ENCODE measurements at places on chromosomes 16 and 17.
A peak's percentile ranks its signal among the peaks of the same experiment; 100 is the strongest.

DNA sequence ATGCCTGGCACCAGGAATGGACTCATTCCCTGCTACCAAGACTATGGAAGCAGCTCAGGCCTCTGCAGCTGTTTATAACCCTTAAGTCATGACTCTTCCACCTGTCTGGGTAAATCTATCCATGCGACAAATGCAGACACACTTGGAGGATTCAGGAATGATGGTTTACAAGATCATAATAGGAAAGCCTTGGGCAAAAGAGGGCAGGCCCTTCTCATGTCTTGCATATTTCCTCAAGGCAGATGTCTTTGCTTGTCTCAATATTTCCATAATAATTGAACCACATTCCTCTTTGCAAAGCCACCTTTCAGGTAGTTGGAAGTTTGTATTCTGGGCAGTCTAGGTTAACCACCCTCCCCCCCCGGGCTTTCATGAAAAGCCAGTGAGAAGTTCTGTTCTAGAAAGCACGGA, 884 bp upstream of the JPT1 start:
- DNase-seq: no peak

DNA sequence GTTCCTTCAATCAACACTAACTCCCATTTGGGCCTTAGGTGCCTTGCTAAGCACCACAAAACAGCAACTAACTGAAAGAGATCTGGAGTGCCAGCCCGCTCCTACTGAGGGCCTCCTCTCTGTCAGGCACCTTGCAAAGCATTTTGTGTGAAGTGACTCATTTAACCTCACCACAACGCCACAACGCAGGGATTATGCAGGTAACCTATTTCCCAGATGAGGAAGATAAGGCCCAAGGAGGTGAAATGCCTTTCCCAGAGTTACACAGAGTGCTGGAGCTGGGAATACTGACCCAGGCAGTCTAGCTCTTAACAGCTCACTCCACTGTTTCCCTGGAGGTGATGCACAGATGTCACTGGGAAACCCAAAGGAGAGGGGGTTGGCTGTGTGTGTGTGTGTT, 32.8 kb downstream of the DRC3 start:
- no peak for DNase-seq

- peak; percentile 22 for DNase-seq
Observed at GRCh38 chr17:6753546-6753945, 2.3 kb upstream of the XAF1 start.

DNA sequence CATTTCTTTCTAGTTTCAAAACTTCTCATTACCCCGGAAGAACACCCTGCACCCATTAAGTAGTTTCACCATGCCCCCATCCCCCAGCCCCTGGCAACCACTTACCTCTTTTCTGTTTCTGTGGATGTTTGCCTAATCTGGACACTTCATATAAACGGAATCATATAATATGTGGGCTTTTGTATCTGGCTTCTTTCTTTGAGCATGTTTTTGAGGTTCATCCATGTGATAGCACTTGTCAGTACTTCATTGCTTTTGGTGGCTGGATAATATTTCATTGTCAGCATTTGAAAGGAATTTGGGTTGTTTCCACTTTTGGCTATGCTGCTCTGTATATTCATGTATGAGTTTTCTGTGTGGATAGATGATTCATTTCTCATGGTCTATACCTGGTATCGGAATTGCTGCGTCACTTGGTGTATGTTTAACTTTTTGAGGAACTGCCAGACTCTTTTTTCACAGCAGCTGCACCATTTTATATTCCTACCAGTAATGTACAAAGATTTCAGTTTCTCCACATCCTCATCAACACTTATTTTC, 30.0 kb upstream of the SLC5A10 start:
- peak; percentile 10 for DNase-seq

GRCh38 chr17:78375401-78376151, 2.9 kb upstream of the PGS1 start:
- DNase-seq: peak; percentile 96

DNA sequence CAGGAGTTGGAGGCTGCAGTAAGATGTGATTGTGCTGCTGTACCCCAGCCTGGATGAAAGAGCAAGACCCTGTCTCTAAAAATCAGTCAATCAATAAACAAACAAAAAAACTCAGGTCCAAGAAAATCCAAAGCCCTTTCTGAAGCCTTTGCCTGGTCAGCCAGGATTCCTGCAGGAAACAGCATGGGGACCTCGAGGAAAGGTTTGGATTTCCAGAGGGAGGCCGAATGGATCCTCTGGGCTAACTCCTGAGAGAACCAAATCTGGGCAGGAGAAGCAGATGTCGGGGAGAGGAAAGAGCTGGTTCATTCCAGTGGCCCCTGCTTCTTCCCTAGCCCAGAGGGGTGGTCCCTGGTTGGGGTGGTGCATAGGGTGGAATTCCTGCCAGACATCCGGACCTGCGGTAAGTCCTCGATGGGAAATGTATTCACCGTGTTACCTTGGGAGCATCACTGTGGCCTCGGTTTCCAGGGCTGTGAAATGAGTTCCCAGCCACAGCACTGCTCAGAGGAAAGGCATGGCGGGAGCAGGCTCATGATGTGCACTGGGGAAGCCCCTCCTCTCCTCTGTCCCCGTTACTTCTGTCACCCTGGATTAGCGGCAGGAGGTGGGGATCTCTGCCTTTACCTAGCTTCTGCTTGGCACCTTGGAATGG, 75.1 kb downstream of the CYLD start:
- DNase-seq: no peak

- no peak for DNase-seq
Observed at GRCh38 chr16:17014484-17015121, 456.2 kb downstream of the XYLT1 start.

DNA sequence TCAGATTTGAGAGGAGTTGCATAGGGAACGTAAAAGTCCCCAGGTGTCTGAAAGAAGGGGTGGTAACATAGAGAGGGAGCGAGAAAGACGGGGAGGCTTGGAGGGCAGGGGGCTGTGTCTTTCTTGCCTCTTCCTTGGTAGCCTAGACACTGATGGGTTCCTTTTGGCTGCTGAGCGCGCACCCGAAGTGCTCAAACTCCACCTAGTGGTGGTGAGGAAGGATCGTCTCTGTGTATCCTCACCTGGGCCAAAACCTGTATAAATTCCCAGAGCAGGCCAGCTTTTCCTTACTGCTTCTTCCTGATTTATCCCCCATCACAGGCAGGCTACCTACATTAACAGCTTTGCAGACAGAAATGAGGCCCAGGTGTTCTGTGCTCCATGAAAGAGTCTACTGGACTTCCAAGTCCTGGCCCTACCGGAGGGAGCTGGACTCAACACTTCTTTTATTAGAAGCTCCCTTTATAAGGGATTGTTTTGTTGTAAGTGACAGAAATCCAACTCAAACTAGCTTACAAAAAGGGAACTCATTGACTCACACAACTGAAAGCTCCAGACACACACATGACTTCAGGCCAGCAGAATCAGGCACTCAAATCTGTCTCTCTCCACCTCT, 5.5 kb upstream of the SLC25A35 start:
- peak; percentile 62 for DNase-seq

DNA sequence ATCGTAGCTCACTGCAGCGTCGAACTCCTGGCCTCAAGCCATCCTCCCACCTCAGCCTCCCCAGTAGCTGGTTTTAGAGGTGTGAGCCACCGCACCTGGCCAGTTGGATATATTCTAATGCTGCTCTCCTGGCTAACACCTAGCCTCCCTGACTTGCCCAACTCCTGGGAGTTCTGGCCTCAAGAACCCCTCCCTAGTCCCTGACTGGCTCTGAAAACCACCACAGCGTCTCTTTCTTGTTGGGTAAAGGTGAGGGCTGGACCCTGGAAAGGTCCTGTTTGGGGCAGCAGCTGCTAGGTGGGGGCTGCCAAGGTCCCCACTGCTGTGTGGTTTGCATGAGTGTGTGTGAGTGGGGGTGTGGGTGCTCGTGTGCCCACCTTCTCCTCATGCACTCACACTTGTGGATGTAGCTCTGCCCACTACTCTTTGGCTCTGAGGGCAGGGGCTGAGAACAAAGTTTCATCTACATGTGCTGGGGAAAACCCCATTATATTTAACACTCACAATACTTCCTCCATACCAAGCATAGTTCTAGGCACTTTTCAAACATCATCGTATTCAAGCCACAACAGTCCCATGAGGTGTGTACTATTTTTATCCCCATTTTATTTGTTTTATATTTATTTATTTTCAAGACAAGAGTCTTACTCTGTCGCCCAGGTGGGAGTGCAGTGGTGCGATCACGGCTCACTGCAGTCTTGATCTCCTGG, 7.1 kb upstream of the SPNS3 start:
- DNase-seq: no peak

- peak; percentile 18 for DNase-seq
Observed at GRCh38 chr16:74999609-75000480, 1.0 kb downstream of the ZNRF1 start.

- DNase-seq: peak; percentile 5
Observed at GRCh38 chr16:30649725-30650368, 913 bp upstream of the PRR14 start.

DNA sequence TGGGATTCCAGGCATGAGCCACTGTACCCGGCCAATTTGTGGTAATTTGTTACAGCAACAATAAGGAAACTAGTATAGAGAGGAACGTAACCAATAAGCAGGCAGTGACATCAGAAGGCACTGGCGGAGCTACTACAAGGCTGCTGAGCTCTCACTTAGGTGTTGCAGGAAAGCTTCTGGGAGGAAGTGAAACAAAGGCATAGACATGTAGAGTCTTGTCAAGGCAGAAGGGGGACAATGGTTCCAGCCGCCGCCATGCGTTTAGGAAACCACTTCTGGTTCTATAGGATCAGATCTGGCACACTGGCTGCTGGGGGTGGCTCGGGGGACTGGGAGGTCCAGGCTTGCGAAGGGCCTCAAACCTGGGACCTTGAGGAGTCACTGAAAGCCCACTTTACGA, 9.4 kb upstream of the CPSF4L start:
- no peak for DNase-seq

- DNase-seq: no peak
Observed at GRCh38 chr17:33142705-33143299, 150.3 kb downstream of the ASIC2 start.

DNA sequence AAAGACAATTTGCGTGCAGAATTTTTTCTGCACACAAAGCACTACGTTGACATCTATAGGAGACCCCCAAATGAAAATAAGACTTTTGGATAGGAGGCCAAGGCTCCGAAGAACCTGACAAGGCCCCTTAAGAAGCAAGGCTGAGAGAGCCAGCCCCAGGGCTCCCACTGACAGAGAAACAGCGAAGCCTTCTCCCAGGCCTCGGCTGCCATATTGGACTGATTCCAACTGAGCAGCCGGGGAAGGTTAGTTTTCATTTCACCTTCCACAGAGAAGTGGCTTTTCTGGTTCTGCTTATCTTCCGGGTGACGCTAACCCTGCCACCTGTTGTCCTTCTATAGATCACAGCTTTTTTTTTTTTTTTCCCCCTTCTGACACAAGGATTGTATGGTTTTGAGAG, 356.7 kb downstream of the SOX9 start:
- no peak for DNase-seq

GRCh38 chr17:68210570-68211315, 37.1 kb upstream of the AMZ2 start:
- no peak for DNase-seq

- no peak for DNase-seq
Observed at GRCh38 chr17:17313350-17313991, 10.3 kb downstream of the NT5M start.

DNA sequence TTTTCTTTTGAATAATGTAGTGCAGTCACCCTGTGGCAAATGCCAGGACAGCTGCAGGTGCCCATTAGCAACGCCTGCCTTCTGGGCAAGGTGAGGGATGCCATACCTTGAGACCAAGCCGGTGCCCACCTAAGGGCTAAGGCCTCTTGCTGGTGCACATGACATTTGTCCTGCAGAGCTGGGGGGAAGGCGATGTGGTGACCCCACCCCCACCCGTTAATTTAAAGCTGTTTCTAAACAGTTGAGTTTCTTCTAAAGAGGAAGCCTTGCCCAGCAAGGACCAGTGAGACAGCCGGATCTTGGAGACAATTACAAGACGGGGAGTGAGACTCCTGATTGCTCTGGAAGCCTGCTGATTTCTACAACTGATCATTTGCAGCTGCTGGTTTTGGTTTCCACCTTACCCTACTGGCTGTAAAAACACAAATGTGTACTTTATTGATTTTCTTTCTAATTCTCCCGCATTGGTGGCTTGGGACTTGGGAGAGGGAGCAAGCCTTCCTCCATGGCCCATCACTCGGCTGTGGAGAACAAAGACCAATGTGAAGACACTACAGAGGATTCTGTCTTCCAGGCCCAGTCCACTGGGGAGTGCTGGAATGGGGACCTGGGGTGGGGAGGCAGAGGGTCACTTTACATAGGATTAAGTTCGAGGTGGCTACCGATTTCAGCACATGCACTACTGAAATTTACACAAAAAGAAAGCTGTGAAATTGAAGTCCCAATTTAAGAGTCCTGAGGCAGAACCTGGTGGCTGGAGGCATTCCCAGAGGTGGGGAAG, 2.7 kb downstream of the CDK5R1 start:
- DNase-seq: no peak

GRCh38 chr17:65013613-65014391, 42.7 kb downstream of the GNA13 start:
- peak; percentile 92 for DNase-seq

- no peak for DNase-seq
Observed at GRCh38 chr16:53235851-53236250, 181.1 kb downstream of the CHD9 start.

GRCh38 chr16:70796301-70796700, 4.7 kb downstream of the VAC14 start:
- no peak for DNase-seq

GRCh38 chr16:4270595-4270994, 2.2 kb downstream of the TFAP4 start:
- DNase-seq: no peak

DNA sequence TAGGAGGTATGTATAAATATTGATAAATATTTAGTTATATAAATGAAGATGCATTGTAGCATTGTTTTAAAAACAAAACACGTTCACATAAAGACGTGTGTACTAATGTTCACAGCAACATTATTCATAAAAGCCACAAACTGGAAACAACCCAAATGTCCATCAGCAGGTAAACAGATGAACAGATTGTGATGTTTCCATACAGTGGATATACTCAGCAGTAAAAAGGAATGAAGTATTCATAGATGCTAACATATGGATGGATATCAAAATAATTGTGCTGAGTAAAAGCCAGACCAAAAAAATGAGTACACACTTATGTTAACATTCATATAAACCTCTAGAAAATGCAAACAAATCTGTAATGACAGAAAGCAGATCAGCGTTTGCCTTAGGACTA, 6.0 kb downstream of the CENPN start:
- no peak for DNase-seq
